ENCODE measurements at places on chromosomes 2 and 18.

DNA sequence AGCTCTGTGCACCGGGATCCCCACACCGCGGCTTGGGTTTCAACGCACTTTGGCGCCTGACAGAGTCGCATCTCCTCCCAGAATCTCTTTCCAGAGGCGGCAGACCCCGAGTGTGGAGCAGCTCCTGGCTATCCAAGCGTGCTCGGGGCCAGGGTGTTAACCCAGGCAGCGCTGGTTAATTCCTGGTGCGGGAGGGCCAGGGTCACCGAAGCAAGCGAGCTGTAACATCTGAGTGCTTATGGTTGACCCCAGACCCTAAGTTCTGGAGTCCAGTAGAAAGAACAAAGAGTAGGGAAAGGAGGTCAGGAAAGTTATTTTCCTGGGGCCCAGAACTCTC lies 566 bp upstream of the OSR1 start:
- no peak for DNase-seq

- DNase-seq, result no peak
Observed at GRCh38 chr18:70981400-70982140, 692.7 kb downstream of the SOCS6 start.

DNA sequence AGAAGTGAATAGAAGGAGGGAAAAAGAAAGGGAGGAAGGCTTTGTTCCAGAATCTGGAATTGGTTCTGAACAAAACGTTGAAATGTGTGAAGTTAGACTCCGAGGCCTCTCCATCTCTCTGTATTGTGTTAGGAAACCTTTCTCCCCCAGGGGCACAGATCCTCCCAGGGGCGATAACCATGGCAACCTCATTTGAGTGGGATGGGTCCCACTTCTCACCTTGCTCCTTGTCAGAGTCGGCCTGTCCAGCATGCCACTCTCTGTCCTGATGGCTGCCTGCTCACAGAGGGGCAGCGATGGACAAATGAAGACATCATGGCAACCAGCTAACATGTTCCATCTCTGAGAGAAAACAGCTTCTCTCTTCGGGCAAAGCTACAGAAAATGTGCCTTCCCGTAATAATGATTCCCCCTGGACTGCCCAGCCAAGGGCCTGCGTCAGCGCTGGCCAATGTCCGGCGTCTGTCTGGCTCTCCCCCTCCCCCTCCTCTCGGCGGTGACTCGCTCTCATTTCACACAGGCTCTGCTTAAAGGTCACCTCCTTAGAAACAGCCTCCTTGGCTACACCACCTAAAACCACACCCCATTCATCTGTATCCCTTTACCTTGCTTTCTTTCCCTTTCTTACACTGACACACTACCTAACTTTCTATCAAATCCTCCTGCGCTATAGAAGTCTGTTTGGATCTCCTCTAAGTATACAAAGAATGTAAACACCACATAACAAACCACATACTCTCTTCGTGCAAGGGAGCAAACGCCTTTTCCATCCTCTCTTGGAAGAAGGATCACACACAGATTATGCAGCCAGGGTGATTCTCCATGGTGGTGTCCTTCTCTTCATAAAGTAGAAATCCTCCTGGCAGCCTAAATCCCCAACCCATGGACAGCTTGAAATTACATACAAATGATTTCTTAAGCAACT lies 32.1 kb upstream of the TTC39C start:
- no peak for DNase-seq

DNA sequence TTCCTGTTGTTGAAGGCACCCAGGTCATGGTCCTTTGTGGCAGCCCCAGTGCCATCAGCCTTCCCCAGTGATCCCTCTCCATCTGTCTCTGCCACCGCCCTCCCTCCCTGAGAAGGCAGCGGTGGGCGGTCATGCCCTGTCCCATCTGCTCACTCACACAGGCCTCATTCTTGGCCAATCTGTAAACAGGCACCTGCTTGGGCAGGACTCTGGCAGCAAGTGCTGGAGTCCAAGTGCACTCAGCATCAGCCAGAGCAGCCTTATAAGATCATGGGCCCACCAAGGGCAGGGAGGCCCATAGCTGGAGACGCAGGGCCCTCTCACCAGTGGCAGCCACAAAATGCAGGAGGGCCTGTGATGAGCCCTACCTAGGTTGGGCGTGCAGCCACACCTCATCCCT lies 140.9 kb downstream of the TWIST2 start:
- DNase-seq, result no peak

GRCh38 chr2:178412047-178412446 lies 38.9 kb downstream of the PRKRA start:
- DNase-seq, result no peak

DNA sequence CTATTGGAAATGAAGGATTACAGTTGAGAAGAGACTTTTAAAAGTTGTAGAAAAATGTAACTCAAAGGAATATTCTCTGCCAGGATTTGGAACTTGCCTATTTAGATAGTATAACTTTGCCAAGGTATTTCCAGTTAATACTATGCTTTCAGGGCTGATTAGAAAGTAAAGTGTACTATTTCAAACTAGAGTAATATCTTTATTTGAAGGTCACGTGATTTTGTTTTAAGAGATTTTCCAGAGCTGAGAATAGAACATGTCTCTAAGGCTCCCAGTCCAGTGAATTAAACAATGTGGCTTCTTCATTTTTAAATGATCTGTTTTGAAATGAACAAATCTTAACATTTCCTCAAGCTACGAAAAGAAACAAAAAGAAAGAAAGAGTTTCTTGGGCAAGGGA lies 53.9 kb downstream of the CCDC148 start:
- DNase-seq, result no peak

GRCh38 chr2:18531194-18531593 lies 29.3 kb downstream of the RDH14 start:
- no peak for DNase-seq

DNA sequence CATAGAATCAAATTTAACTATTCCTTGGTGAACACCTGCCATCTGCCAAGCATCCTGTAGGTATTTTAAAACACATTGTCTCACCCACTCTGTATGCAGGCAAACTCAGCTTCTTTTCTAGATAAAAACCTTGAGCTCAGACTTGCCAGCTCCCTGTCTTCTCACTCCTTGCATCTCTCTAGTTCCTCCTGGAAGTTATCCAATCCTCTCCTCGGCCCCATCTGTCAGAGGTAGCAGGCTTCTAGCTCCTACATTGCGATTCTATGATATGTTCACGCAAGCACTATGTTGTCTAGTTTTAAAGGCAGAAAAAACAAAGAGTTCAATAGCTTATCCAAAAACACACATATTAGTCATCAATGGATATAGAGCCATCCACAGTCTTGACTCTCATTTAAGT lies 67.0 kb upstream of the APCDD1 start:
- DNase-seq, result no peak

GRCh38 chr18:12948050-12948804 lies 416 bp downstream of the SEH1L start:
- DNase-seq, result peak; percentile 12

- DNase-seq, result no peak
Observed at GRCh38 chr18:63177919-63178821, 141.4 kb downstream of the BCL2 start.

DNA sequence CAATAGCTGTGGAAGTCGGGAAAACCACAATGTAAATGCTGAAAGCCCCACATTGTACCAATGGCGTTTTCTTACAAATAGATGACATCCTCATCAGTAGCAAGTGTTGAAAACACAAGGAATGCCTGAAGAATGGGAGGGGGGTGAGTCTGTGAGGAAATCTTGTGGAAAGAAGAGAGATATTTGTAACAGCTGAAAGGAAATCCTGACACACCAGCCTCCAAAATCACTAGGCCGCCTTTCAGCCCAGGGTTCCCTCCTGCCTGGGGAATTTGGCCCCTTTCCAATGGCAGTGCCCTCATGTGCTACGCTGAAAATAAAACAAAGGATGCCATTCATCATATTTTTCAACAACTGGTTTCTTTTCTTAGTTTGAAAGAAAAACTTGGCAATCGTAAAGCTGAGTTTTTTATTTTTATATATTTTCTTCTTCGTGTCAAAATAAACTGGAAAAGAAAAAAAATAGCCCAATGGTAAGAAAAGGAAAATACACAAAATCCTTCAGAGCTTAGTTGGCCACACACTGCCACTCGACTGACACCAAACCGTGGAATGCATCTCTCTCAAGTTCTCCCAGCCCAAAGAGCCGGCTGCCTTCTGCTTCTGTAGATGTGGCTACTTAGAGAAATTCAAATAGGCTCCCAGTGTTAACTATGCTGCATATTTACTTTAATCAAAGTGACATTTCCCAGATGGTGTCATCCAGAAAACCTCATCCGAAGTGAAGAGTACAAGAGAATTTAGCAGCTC lies 52.0 kb downstream of the FTCDNL1 start:
- no peak for DNase-seq

GRCh38 chr2:108988796-108989713 lies at the start of gene EDAR:
Gene EDAR, minus strand, starts transcription at chr2:108989220. Its CDS starts 58,206 bp downstream, at chr2:108931014.
- no peak for DNase-seq

GRCh38 chr2:195652911-195653310 lies 4.1 kb upstream of the SLC39A10 start:
- no peak for DNase-seq

DNA sequence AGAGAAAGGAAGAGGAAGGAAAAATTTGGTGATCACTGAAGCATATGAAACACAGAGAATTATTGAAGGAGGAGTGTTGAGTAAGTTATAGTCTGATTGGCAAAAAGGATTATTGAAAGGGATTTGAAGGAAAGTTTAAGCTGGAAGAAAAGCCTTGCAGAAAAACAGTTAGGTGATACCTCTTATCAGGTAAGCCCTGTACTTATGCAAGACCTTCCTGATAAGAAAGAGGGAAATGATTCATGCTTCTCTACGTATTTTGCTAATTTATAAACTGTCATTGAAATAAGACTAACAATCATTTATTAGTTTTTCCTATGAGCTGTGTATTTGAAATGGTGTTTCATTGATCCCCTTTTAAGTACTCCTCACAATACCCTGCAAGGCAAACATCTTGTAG lies 793.9 kb upstream of the NRXN1 start:
- no peak for DNase-seq

GRCh38 chr2:138841459-138841858 lies 61.3 kb upstream of the NXPH2 start:
- DNase-seq, result no peak
